Stomach (tissue), 19 donors: ENCODE measurements at places on chromosomes 7 and 10. TPM values are rescaled to one million over a fixed set of nuclear protein-coding genes. Genes with fewer than 3 reads are reported as not detected.

- DNase-seq, result no peak
Measured at GRCh38 chr7:133040178-133040577, 41.7 kb downstream of the CHCHD3 start.

Gene PRKCQ
- 0.25 TPM for polyA plus RNA-seq

GRCh38 chr10:130038019-130038555, 72.5 kb downstream of the C10orf143 start:
- DNase-seq, result no peak

- DNase-seq, result no peak
Measured at GRCh38 chr10:52956461-52956860, 183.9 kb upstream of the MBL2 start.

- DNase-seq, result no peak
Measured at GRCh38 chr10:31148951-31149350, 117.3 kb upstream of the ZNF438 start.

DNA sequence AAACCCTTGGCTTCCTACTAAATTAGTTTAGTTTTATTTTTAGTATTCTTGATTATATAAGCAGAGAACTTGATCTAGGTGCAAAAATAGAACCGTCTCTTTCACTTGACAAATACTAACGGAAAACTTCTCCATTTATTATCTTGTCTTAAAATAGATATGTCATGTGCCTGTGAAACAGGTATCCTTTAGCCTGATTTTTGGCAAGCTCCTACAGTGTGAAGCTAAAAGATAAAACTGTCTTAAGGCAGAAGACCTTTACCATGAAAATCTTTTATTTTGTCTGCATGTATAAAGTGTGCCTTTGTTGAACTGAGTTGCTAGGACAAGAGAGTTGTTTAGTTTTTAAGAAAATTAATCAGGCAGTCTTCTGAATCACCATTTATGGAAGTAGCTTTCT, 90.6 kb downstream of the CYP51A1 start:
- DNase-seq, result no peak

Gene TUBB8
- not detected for polyA plus RNA-seq

- peak; percentile 53 for DNase-seq
Measured at GRCh38 chr10:75825661-75826060, 394.2 kb downstream of the LRMDA start.

Gene GNGT1
- not detected for polyA plus RNA-seq

GRCh38 chr10:86343761-86344160, 22.8 kb downstream of the GRID1 start:
- no peak for DNase-seq

Gene CDH23
- polyA plus RNA-seq, result 0.37 TPM

Gene EGFR
- polyA plus RNA-seq, result 3.4 TPM

GRCh38 chr7:74056096-74056915, 27.3 kb upstream of the LIMK1 start:
- no peak for DNase-seq

Gene BICC1
- 1.6 TPM for polyA plus RNA-seq
